Nucleus accumbens (tissue), 56 donors: ENCODE measurements at places on chromosomes 7 and 10.

- no peak for DNase-seq
Observed at GRCh38 chr7:107070710-107071109, 26.2 kb downstream of the PRKAR2B start.

DNA sequence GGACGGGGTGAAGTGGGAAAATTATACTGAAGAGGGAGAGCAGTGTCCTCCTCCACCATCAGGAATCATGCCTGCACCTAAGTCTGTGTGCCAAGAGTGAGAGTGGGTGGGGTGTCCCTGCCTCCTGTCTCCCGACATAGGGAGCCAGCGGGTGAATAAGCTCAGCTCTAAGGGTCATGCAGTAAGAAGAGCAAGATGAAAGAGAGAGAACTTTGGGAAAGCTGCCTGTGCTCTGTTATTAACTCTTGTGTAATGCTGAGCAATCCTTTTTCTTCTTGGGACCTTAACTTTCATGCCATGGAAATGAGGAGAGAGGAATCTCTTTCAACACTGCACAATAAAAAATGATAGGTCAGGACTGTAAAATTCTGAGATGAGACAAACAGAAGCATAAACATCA lies 7.9 kb upstream of the TCAF1 start:
- DNase-seq, result no peak

DNA sequence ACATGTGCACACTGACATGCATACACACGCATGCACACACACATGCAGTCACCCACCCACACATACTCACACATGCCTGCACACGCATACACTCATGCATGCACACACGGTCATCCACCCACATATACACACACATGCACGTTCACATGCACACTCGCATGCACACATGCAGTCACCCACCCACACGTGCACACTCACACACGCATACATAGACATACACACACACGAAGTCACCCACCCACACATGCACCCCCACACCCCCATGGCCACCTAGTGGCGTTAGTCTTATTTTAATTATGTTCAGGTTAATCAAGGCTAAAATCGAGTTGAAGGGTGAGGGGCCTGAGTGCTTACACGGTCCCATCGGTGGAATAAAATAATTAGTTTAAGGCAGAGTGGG lies 96.8 kb downstream of the DNAJB6 start:
- no peak for DNase-seq

DNA sequence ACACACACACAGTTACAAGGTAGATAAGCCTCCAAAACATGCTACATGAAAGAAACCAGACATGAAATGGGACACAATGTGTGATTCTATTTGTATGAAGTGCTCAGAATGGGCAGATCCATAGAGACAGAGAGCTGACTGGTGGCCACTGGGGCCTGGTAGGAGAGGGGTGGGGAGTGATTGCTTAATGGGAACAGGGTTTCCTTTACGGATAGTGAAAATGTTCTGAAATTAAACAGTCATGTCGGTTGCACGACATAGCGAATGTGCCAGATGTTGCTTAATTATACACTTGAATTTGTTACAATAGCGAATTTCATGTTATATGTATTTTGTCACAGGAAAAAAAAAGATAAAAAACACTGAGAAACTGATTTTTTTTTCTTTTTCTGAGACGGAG lies 122.3 kb downstream of the SPDYE5 start:
- DNase-seq, result no peak

DNA sequence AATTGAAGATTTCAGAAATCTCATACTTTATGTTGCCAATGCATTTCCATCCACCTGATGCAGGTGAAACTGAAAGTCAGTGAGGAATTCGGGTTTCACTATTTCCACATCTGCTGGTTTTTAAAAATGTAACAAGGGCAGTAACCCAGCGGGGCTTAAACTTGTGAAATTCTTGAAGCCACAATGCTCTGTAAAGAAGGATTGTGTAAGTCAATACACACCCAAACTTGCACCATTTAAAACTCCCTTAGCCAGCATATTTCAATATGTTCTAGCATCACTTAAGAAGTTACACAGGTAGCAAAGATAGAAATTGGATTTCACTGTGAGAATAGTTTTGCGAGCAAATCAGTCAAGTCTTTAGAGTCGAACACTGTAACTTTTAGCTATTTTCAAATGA lies 386.1 kb downstream of the PLXDC2 start:
- no peak for DNase-seq

DNA sequence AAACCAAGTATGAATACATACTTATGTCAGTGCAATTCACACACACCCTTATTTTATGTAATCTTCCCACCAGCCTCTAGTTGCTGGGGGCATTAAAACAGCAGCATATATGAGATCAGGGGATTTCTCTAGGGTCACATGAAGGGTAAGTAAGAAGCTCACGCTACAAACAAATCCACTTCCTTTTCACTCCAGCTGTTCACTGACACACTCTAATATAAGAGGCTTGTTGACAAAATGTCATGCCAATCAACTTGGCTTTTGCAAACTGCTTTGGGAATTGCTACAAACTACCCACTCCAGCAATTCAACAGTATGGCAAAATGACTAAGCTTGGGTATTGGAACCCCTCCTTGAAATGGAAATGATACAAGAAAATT lies 10.3 kb downstream of the FAM3C start:
- DNase-seq, result no peak

DNA sequence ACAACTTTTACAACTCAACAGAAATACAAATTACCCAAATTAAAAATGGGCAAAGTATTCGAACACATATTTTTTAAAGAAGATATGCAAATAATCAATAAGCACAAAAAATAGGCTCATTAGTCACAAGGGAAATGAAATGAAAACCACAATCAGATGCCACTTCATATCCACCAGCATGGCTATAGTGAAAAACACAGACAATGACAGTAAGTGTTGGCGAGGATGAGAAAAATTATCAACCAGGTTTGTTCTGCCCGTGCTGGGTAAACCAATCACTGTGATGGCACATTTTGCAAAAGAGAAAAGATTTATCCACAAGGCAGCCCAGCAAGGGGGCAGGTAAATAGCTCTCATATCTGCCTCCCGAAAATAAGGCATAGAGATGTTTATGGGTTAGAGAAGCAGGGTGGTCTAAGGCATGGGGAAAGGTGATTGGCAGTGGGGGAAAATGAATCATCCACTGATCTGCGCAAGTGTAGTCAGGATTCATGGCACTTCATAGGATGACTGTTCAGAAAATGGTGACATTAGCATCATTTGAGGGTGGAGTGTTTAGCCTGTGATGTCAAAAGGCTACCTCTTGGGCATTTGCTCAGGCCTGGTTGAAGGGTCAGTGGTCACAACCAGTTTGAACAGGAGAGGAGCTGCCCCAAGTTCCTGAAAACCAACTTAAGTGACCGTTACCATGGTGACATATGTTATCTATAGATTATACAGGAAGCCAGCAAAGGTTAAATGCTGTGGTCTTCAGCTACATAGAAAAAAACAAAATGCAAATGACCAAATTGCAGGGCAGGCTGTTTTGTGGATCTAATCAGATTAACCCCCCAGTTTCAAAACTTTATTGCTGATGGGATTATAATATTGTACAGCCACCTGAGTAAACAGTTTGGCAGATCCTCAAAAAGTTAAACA lies 8.0 kb upstream of the CFAP70 start:
- DNase-seq, result no peak

- no peak for DNase-seq
Observed at GRCh38 chr10:74432841-74433594, 282.0 kb downstream of the ADK start.

GRCh38 chr10:66827353-66827752 lies 98.5 kb upstream of the LRRTM3 start:
- DNase-seq, result no peak

GRCh38 chr7:39212876-39213275 lies 235.2 kb downstream of the POU6F2 start:
- no peak for DNase-seq

GRCh38 chr10:99161165-99161564 lies 74.5 kb downstream of the HPSE2 start:
- DNase-seq, result no peak

- DNase-seq, result no peak
Observed at GRCh38 chr7:87341441-87341840, 4.0 kb upstream of the CROT start.

- no peak for DNase-seq
Observed at GRCh38 chr7:35605760-35606159, 89.2 kb downstream of the HERPUD2 start.

DNA sequence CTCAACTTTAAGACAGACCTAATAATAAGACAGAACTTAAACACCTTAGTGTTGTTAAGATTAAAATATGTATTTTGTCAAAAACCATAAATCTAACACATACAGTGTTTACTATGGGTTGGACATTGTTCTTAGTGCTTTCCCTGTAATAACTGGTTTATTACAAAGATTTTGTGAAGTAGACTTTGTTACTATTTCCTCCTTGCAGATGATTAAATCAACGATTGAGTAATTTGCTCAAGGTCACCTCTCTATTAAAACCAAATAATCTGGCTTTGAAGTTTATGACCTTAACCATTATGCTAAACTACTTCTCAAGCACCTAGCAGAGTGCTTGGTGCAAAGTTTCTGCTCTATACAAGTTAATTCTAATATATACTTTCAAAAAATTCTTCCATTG lies 102.7 kb upstream of the FAM3C start:
- DNase-seq, result no peak

GRCh38 chr10:17113889-17114540 lies 15.6 kb downstream of the CUBN start:
- no peak for DNase-seq

GRCh38 chr7:151896486-151896885 lies 19.6 kb upstream of the PRKAG2 start:
- no peak for DNase-seq

GRCh38 chr10:116274064-116274904 lies 1.3 kb upstream of the GFRA1 start:
- no peak for DNase-seq

GRCh38 chr7:142733271-142733670 lies 16.0 kb upstream of the PRSS1 start:
- DNase-seq, result no peak

DNA sequence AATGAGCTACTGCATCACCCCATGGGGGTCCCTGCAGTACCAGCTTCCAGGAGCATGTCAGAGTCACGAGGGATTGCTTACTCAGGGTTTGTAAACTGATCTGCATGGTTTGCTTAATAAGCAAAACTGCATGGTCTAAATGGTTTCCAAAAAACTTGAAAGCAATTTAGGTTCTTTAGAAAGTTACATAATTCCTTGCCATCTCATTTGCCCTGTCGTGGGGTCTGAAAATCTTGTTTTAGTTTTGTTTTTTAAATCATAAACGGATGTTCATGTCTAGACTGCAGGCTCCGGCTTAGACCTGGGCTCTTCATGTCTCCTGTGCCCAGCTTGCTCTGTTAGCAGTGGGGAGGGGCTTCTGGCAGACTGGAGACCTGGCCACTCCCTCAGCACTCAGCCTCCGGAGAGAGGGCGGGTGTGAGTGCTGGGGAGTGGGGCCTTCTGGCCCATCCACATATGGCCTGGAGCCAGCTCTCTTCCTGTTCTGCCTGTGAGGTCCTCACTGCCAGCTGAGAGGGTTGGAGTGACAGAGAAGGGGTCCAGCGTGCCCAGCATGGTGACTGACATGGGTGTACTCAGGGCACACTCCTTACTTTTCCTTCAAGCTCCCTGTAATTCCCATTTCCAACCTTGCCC lies 17.5 kb downstream of the PRF1 start:
- no peak for DNase-seq

DNA sequence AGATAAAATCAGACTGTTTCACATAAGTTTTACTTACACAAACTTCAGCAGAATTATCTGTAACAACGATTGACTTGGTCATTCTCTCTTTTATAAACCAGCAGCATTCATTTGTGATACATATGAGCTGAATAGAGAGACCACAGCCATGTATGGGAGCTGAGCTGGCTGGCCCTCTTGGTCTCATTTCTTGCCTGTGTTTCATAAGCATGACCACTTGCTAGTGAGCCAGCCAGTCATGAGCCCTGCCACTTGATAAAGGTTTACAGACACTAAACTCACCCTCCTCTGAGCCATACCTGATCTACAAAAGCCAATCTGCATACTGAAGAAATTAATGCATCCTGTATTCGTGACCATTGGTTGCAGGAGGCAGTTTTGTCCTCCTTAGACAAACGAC lies 82.1 kb downstream of the PKD1L1 start:
- DNase-seq, result no peak

- DNase-seq, result no peak
Observed at GRCh38 chr10:5585517-5586206, 60.9 kb downstream of the CALML3 start.
